ENCODE measurements at places on chromosomes 5 and 9. TPM values are rescaled to one million over a fixed set of nuclear protein-coding genes. Genes with fewer than 3 reads are reported as not detected.

Gene GABRA6
- total RNA-seq = not detected

DNA sequence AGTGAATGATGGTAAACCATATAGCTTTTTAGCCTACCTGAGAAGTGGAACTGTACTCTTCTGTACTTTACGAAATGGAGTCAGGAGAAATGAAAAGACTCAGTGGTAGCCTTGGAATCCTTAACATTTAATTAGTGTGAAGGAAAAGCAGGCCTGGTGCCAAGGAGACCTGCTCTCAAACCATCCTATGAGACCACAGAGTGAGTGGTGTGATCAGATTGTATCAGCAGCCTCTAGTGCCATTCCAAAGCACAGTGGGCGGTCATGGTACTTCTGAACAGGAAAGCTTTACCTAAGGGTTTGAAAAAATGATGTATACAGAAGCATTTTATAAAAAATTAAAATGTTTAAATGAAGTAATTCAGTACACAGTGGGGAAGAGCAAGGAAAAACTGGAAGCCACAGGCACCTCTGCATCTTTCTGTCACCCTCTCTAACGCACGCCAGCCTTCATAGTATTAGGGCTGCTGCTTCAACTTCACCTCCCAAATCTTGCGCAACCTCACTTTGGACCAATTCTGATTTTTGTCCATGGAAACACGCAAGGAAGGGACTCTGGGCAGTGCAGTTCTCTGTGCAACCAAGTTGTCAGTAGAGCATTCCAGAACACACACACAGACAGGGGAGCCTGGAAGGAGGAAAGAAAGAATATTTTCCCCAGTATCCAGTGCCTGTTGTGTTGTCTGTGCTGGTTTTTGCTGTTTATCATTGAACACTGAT lies 203.7 kb downstream of the SH3GL2 start:
- no peak for DNase-seq

Gene IL13
- total RNA-seq = not detected

DNA sequence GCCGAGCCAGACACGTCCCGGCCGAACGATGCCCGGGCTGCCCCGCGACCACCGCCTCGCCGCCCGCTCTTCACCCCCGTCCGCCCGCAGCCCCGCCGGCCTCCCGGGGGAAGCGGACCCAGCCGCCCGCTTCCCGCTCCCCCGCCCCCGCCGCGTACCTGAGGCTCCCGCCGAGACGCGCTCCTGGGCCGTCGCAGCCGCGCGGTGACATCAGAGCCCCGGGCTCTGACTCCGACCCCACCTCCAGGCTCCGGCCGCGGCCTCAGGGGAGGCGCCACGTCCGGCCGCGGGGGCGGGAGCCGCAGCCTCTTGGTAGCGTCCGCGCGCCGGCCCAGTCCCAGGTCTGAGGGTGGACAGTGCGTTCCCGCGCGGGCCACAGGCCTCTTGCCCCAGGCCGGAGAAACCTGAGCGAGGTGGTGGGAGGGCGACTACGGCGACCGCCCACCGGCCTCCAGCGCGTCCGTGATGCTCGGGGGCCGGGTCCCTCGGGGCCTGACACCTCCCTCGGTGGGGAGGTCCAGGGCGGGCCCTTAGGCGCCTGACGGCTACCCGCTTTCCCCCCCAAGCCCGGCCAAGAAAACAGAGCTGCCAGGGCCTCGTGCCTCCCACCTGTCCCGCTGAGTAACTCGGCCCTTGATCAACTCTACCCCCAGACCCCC lies at the start of gene SHROOM1:
Gene SHROOM1, minus strand, starts transcription at position 212 of the 659 bp plus-strand sequence. CDS start 4,507 bp downstream, outside the sequence.
- peak; percentile 88 for DNase-seq

Gene SLC6A18
- total RNA-seq = not detected

- no peak for DNase-seq
Measured at GRCh38 chr5:131381777-131382176, 117.9 kb downstream of the CDC42SE2 start.

Gene FYB1
- 8.1 TPM for total RNA-seq

Gene IFNB1
- not detected for total RNA-seq

GRCh38 chr5:52024359-52024758 lies 641.1 kb downstream of the ISL1 start:
- DNase-seq = no peak

DNA sequence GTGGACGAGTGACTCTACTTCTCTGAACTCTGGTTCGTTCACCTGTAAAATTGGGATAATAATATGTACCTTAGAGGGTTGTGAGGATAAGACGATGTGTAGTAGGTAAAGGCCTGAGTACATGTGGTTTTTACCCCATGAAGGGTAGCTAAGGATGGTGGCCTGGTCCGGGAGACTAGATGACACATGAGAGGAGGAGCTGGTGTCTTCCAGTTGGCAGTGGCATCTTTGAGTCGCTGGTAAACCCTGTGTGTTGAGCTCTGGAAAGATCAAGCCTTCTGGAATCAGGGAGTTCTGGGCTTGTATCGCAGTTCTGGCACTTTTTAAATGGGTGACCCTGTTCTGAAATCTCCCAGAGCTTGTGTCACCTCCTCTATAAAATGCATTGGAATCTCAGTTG lies 166.4 kb upstream of the ZNF618 start:
- DNase-seq = no peak

Gene PTGS1
- total RNA-seq = 28.6 TPM

Gene EMB
- total RNA-seq = 9.2 TPM

Gene CKMT2
- total RNA-seq = 1,016 TPM

GRCh38 chr5:78908173-78909061 lies 76.7 kb downstream of the ARSB start:
- DNase-seq = peak; percentile 83

- no peak for DNase-seq
Measured at GRCh38 chr5:128193665-128194390, 110.3 kb downstream of the SLC12A2 start.

Gene C9orf43
- total RNA-seq = 0.20 TPM

- DNase-seq = no peak
Measured at GRCh38 chr5:179238628-179238970, 106.7 kb downstream of the ADAMTS2 start.

Gene LSM11
- total RNA-seq = 2.0 TPM

- DNase-seq = no peak
Measured at GRCh38 chr9:126218359-126219125, 108.1 kb upstream of the MVB12B start.

DNA sequence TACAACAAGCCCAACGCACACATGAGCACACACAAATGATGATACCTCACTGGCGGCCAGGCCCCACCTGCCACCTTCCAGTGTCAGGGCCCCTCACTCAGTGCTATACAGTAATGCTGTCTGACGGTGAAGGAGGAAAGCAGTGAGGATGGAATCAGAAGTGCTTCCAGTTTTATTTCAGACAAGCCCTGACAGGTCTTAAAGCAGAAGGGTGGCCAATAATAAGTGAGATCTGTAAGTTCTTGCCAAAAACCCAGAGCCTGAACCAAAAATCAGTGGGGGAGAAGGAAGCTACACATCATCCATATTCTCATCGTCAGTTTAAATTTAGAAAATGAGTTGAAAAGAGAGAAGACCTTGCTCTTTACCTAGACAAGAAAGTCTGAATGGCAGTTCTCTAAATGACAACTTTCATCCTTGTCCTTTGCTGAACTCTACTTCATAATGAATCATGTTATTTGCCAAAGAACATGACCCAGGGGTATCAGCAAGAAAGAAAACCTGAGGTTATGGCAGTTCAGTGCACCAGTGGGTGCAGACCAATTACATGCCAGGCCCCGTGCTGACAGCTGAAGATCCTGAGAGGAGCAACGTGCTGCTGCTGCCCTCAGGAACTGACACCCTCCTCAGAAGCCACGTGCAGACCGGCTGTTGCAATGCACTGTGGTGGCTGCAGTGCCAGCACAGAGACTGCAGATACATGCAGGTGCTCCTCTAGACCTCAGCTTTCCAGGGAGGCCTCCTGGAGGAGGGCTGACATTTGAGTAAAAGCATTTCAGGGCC lies 118.7 kb downstream of the DROSHA start:
- peak; percentile 63 for DNase-seq

GRCh38 chr5:171999877-172000276 lies 6.6 kb downstream of the FBXW11 start:
- no peak for DNase-seq

GRCh38 chr9:128629852-128630545 lies 26.6 kb downstream of the DYNC2I2 start:
- DNase-seq = peak; percentile 24

GRCh38 chr9:90546200-90546599 lies 96.4 kb downstream of the DIRAS2 start:
- DNase-seq = no peak

Gene CATSPER3
- total RNA-seq = 0.25 TPM

Gene OBP2A
- not detected for total RNA-seq

- DNase-seq = no peak
Measured at GRCh38 chr5:18141222-18141621, 507.0 kb downstream of the TAF11L14 start.
